Neural progenitor cell (in vitro differentiated cells): ENCODE measurements at places on chromosomes 6 and 20. TPM values are rescaled to one million over a fixed set of nuclear protein-coding genes. Genes with fewer than 3 reads are reported as not detected.

- no peak for DNase-seq
Measured at GRCh38 chr6:148547110-148547509, 199.7 kb upstream of the UST start.

- DNase-seq = no peak
Measured at GRCh38 chr6:86707545-86708120, 229.7 kb upstream of the HTR1E start.

DNA sequence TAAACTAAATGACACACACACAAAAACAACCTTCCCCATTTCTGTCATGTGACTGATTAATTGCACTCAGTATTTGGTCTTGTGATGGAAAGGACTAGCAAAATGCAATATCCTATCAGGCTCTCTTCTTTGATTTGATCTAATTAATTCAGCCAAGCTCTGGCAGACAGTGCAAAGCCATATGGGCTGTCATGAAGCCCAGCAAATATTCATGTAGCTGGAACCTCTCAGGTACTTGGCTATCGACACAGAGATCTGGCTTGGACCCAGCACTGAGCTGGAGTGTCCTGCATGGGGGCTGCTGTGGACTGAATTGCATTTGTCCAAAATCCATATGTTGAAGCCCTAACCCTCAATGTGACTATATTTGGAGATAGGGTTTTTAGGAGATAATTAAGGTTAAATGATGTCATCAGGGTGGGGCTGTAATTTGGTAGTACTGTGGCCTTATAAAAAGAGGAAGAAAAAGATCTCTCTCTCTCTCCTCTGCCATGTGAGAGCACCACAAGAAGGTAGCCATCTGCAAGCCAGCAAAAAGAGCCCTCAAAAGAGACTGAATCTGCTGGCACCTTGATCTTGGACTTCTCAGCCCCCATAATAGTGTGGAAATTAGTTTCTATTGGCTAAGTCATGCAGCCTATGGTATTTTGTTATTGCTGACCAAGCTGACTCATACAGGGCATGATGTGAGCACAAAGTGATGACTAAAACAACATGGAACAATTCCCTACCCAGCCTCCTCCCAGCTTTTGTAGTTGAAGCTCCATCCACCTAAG, 77.1 kb downstream of the STMND1 start:
- DNase-seq = no peak

DNA sequence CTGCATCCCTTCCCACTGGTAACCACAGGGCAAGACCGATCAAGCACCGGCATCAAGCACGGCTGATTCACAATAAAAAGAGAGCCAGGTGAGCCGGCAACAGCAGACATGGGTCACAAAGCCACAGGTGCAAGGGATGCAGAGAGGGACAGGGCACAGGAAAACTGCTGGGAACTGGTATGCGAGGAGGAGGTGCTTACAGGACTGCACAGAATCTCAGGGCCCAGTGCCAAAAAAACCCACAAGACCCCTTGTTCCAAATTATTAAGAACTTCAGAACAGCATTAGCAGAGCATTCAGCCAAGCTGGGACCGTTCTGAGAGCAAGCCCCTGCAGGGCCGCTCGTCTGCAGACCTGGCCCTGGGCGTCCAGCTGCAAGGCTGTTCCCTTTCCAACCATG, 35.4 kb downstream of the BFSP1 start:
- no peak for DNase-seq

GRCh38 chr6:150499882-150500312, 99.8 kb upstream of the PLEKHG1 start:
- DNase-seq = no peak

GRCh38 chr6:145090801-145091585, 644.3 kb downstream of the EPM2A start:
- no peak for DNase-seq

DNA sequence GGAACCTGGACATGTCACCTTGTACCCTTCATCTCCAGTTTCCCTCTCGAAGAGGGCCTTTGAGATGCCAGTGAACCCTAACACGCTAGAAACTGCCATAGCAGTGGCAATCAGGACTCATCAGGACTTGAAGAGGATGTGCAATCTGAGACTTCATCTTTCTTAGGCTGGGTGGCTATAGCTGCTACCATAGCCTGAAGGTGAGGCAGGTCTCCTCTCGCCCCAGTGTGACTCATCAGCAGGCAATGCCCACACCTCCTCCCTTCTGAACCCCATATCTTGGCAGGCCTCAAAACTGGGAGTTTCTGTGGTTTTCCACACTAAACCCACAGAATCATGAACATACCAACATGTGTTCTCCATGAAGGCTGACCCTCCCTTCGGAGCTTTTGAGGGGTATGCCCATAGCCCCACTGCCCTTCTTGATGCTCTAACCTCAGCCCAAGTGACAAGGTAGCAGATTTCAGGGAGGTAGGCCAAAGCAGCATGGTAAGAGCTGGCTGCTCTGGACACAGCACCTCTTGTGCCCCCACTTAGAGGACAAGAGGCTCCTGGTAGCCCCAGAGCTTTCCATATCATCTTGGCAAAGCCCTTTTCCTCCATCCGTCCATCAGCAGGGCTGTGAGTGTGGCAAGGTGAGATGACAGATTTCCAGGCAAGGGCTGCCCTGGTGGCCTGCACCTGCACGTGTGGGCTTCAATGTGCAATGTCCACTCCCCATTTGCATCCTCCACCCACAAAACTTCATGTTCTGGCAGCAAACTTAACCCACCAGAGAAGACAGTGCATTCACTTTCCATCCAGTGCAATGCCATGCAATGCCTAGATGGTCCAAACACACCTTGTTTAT, 2.6 kb downstream of the BLCAP start:
- no peak for DNase-seq

The PGBD1 gene
- 13.6 and 13.8 TPM in 2 replicates for total RNA-seq

The PPP2R5D gene
- total RNA-seq = 75.0 and 103 TPM in 2 replicates

The WFDC6 gene
- total RNA-seq = not detected in 2 replicates
